ENCODE measurements at places on chromosomes 1 and 21.

GRCh38 chr1:182259229-182259872 lies 132.2 kb downstream of the GLUL start:
- no peak for DNase-seq

DNA sequence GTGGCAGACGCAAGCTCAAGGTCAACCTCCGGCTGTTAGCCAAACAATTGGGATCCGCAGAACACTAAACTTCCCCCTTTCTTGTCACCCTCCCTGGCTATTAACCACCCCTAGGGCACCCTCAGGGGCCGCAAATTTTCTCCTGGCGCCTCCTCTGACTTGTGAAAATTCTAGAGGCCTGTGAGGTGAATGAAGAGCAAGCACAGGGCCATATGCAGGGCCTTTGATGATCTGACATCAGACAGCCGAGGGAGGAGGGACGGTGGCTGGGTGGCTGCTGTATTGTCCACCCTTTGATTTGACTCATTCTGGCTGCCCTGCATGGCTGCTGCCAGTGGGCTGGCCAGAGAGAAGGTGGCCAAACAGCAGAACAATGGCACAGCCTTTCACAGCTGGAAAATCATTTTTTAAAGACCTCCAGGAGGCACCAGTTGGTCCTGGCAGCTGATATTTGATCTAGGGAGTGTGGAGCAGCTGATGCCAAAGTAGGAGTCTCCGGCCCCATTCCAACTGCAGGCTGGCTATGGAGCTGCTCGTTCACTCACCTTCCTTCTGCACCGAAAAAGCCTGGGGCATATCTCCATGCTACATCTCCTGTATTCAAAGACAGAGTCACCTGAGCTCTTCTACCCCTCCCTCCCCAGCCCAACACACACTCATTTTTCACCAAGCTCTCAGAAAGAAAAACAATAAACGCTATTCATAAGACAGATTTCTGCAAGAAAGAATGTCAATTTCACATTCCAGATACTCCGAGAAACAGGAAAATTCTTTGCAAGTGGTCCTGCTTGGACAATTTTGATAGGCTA lies 44.9 kb upstream of the BARHL2 start:
- no peak for DNase-seq

GRCh38 chr1:22154626-22155025 lies 11.7 kb upstream of the WNT4 start:
- DNase-seq: no peak

DNA sequence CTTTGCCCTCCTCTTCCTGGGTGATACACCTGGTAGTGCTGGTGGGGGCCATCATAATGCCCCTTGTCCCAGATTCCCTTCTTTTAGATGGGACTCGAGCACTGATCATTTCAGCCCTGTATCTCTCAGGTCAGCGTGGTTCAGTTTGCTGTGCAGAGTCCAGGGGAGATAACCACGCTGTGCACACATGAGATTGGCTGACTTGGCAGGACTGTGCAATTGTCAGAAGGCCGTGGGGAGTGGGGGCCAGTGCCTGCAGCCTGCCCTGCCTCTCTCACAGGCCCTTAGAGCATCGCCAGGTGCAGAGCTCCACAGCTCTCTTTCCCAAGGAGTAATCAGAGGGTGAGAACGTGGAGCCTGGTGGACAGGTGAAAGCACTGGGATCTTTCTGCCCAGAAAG lies 15.2 kb downstream of the EPHX1 start:
- no peak for DNase-seq

DNA sequence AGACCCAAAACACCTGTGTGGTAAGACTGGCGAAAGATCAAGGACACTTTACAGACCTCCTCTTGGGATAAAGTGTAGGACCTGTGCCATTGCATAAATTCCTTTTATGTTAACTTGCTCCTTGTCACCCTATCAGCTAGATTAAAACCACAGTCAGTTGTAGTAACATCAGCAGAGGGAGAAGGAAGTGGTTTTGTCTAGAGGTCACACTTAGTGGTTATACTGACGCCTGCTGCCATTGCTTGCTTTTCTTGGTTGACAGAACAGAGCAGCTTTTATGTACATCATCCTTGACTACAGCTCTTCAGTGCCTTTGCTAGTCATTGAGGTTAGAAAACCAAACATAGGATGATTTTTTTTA lies 101.4 kb downstream of the PBX1 start:
- no peak for DNase-seq

DNA sequence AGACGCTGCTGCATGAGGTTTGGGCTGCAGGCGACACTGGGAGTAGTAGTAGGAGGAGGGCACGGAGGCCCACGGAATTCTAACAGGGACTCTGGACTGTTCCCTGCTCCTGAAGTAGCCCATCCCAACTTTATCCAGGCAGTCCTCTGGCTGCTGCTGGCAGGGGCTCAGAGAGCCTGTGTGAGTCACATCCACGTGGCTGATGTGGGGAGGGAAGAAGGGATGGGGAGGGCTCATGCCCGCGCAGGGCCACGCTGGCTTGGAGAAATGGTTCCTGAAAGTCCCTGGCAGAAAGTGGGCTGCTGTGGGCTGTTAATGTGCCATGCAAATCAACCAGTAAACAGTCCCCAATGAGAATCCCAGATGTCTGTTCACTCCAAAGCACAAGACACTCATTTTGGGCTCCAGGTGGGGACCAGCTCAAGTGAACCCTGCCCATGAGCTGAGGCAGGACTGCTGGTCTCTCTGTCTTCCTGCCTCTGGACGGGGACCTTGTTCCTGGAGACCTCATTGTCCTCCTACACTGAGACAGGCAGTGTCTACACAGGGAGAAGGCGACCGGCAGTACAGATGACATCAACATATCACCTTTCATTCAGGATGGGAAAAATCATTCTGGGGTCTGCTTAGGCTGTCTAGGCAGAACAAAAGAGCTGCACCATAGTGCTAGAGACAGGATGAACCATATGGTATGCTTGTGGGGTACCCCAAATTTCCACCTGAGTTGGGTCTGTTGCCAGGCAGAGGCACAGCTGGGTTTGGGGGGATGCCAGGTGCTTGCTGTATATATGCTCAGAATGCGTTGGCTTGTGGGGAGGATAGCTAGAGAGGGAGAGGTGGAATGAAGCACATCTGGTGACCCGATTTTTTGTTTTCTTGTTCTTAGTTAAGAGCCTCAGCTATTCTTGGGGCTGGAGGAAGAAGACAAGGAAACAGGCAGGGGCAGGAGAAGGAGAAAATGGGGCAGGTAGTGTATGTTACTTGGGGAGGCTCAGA lies 57.9 kb upstream of the FMOD start:
- no peak for DNase-seq

- peak; percentile 85 for DNase-seq
Observed at GRCh38 chr1:109197158-109198042, 16.3 kb upstream of the SARS1 start.

- DNase-seq: peak; percentile 64
Observed at GRCh38 chr1:200535605-200536004, 84.9 kb downstream of the KIF14 start.

- no peak for DNase-seq
Observed at GRCh38 chr1:22443332-22443731, 8.3 kb upstream of the ZBTB40 start.

DNA sequence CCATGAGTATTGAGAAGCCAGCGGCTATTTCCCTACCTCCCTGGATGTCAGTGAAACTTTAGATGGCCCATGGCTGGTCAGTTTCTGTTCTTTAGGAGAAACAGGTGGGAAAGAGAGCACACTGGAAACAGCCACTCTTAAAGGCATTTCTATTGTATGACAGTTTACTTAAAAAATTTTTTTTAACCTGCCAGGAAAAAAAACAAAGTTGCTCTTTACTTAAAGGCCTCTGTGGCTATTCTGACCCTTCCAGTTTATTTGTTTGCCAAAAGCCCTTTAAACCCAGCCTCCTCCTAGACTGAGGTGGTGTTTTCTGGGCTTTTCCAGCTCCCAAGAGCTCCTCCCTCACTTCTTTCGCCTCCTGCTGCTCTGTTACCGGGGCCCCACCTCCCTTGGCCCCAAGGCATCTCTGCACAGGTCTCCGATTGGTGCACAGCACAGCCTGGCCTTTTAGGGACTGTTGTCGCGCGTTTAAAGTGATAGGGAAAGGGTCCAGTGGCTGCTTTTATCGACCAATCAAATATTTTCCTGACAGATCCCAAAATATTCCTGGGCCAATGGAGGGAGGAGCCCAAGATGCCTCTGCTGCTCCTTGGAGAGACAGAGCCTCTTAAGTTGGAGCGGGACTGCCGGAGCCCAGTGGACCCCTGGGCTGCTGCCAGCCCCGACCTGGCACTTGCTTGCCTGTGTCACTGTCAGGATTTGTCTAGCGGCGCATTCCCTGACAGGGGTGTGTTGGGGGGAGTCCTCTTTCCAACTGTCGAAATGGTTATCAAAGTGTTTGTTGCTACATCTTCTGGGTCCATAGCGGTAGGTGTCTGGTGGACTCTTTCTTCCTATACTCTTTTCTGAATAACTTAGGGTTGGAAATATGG lies at the start of gene SH3BGR:
Gene SH3BGR (plus strand): TSS at position 639 of the 875 bp plus-strand sequence. CDS start 127 bp downstream, at position 766.
- no peak for DNase-seq

DNA sequence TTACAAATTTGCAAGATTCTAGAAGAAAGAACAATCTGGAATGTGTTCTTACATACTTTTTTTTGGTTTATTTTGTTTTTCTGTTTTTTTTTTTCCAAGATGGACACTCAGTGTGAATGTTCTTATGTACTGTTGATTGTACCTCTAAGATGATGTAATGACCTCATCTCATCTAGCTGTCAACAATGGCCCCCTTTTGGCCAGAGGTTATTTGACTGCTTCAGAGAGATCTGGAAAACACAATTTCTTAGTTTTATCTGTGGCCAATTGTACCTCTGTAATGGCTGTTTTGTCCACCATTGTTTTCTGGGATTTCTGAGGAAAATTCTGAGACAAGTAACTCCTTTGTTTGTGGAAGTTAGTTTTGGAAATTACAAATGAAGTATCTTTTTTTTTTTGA lies 38.9 kb downstream of the ST6GALNAC3 start:
- no peak for DNase-seq

- no peak for DNase-seq
Observed at GRCh38 chr1:2949966-2950925, 71.0 kb upstream of the ACTRT2 start.

DNA sequence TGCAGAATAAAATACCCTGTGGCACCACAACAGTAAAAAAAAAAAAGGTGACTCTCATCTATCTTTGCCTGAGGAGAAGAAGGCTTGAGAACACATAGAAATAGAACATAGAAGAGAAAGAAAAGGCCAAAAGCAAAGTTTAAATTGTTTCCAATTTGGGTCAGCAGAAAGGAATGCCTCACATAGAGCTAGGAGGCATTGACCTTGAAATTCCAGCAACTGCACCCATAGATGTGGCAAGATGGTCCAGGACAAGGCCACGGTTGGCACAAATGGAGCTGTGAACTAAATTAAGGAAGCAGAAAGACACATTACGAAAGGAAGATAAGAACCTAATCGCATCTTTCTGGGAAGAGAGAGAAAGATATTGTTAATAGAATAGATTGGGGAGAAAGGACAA lies 588.3 kb downstream of the LMO4 start:
- no peak for DNase-seq

DNA sequence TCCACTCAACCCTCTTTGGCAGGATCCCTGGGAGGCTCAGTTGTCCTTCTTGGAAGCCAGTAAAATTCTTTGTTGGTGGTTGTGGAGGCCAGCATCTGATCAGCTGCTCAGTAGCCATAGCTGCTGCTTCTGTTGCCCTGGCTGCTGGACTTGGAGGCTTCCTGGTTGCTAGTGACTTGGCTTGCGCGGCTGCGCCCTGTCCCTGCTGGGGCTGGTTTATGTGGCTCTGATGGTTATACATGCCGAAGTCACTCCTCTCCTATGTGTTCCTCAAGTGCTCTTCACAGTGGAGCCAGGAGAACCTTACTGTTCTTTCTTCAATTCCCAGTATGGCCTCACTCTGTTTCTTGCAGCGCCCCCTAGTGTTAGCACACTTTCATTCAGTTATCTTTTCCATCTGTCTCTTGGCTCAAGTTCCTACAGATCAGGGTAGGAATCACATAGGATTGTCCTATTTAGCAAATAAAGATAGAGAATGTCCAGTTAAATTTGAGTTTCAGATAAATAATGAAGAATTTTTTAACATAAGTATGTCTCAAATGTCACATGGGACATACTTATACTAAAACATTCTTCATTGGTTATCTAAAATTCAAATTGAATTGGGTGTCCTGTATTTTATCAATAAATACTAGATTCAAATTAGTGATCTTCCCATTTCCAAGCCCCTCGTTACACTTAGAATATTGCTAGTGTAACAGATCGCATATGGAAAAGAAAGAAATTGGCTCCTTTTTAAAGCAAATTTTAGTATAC lies 176.5 kb downstream of the TGFB2 start:
- DNase-seq: peak; percentile 59

GRCh38 chr1:116911188-116911553 lies 1.5 kb downstream of the PTGFRN start:
- no peak for DNase-seq

DNA sequence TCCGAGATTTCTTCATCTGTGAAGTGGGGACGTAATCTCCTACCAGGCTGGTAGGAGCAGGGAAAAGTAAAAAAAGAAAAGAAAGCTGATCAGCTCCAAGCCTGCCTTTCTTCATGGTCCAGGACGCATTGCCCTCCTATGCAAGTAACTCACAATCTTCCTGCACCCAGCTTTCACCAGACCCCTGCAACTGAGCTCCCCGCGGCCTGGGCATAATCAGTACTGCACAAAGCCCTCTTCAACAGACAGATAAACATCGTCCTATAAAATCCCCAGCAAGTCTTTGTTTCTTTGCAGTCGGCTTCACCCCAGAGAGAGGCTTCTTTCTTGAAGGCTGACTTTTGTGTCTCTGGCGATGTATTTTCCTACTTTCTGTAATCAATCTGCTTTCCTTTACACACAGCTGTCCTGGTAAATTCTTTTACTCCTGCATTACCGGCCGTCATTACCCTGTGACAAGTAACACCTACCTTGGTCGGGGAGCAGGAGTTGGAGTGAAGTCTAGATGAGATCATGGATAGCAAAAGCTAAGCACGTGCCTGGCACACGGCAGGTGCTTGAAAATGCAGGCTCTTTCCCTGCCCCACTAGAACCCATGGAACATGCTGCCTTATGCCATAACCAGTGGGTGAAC lies 8.3 kb downstream of the PADI1 start:
- DNase-seq: no peak

GRCh38 chr1:5156416-5157120 lies 502.2 kb downstream of the AJAP1 start:
- DNase-seq: no peak

GRCh38 chr1:64962441-64962840 lies 3.9 kb downstream of the JAK1 start:
- no peak for DNase-seq

- DNase-seq: no peak
Observed at GRCh38 chr1:1264868-1265272, 8.8 kb downstream of the UBE2J2 start.

DNA sequence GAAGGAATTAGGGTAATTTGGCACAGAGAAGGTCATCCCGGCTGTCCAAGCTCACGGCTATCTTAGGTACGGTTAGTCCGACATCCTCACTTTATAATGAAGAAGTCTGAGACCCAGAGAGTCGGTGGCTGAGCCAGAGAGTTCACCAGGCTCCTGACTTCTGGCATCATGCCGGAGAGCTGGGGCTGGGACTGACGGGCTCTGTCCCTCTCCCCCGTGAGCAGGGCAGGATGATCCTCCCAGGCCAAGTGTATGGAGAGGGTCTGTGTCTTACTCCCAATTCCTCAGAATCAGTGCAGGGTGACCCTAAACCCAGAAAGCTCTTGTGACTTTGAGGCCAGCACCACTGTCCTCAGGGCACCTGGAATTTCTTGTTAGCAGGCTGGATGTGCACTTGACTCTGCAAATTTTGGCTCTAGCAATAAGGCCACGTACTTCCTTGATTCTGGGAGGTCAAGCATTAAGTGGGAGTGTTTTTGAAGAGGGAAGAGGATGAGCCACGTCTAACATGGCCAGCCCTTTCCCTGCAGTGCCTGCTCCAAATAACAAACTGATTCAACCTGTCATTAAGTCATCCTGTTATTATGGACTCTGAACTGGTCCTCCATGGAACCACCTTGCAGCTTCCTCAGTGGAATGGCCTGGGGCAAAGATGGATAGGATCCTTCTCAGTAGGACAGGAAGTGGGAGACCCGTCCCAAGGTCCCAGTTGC lies 20.8 kb upstream of the BTG2 start:
- DNase-seq: no peak

Data from A549 (cell line).